ENCODE measurements at places on chromosomes 3 and 15.

DNA sequence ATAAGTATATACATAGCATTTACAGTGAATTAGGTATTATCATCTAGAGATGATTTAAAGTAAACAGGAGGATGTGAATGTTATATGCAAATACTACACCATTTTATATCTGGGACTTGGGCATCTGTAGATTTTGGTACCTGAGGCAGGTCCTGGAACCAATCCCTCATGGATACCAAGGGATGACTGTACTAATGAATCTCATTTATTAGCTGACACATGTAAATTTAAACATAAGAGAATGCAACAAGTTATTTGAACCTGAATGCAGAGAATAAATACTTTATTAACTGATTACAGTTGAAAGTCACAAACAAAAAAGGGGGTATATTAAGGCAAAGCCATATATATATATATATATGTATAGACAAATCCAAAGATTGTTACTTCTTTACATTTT is 23.1 kb upstream of the CMTM6 start:
- DNase-seq, result no peak

DNA sequence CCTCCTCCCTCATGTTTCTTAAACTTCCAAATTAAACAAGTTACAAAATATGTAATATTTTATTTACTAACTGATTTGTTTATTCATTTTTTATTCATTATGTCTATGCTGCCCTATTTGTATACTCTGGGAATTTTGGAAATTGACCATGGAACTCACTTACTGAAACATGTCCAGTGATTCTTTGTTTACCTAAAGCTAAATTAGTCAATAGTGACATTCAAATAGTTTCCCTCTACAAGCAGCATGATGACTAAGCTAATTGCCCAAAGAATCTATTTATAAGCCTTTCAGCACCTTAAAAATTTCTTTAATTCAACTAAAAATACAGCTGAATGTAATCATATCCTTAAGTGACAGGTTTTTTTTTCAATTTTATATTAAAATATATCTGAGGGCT is 437.7 kb downstream of the SI start:
- DNase-seq, result peak; percentile 35

- DNase-seq, result peak; percentile 45
Observed at GRCh38 chr3:132637590-132637989, 22.0 kb downstream of the ACAD11 start.

GRCh38 chr15:81710328-81710727 is 335.5 kb downstream of the MEX3B start:
- no peak for DNase-seq

DNA sequence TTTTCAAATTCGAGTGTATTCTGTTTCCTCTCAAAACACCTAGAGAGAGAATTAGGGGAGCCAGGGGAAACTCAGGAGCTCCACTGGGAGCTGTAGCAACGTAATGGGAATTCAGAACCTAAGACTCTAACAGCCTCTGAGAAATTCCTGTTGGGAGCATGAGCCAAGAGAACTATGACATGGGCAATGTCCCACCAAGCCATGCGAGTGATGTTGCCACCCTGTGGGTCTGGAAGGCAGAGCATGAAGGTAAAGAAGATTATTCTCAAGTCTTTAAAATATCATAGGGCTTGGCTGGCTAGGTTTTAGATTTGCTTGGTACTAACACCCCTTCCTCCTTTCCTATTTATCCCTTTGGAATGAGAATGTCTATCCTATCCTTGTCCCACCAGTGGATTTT is 392.6 kb upstream of the ADAMTS9 start:
- DNase-seq, result no peak

- DNase-seq, result no peak
Observed at GRCh38 chr15:81014446-81015093, 13.8 kb downstream of the TLNRD1 start.

GRCh38 chr3:38602576-38603250 is 46.8 kb downstream of the SCN5A start:
- DNase-seq, result no peak

- no peak for DNase-seq
Observed at GRCh38 chr3:32557640-32558352, 12.9 kb downstream of the DYNC1LI1 start.

- DNase-seq, result no peak
Observed at GRCh38 chr15:80823120-80823519, 44.0 kb downstream of the CEMIP start.

DNA sequence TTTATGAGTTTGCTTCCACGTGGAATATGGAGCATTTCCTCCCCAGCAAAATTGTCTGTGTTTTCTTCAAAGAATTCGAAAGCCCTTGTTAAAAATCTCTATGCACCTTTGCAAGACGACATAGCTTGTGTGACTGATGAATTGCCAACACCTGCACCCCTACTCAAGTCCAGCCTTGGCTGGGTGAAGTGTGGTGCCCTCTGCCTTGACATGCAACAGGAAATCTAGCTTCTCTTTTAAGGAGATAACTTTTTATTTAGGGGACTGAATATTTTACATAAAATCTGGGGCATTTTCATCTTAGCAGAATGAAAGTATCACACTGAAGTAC is 647 bp downstream of the HMG20A start:
- DNase-seq, result no peak

DNA sequence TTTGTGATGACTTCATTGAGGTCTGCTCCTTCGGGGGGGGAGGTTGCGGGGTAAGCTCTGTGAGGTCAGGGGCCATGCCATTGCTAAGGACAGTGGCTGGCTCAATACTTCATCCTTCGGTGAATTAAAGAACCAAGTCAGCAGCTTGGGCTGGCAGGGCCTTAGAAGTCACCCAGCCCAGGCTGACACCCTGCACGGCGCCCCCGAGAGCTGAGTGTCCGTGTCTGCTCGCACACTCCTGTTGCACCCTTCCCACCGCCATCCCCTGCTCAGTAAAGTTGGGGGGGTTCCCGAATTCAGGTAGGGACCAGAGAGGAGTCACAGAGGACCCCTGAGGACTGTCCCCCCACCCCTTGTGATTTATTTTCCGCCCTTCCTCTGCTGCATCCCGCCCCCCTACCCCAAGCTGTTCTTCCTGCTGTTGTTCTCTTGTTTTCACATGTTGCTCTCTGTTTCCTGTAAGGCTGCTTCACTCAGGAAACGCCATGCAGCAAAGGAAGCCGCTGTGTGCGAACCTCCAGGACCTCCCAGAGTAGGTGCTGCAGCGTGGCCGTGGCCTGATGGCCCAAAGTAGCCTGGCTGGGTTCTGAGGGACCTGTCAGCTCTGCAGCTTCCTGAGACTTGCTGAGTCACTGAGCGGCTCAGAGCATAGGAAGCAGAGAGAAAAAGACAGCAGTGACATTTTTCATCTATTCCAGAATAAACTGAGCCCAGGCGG is 14.4 kb downstream of the EFCC1 start:
- DNase-seq, result no peak

- DNase-seq, result no peak
Observed at GRCh38 chr15:95494971-95495541, 835.4 kb upstream of the NR2F2 start.

DNA sequence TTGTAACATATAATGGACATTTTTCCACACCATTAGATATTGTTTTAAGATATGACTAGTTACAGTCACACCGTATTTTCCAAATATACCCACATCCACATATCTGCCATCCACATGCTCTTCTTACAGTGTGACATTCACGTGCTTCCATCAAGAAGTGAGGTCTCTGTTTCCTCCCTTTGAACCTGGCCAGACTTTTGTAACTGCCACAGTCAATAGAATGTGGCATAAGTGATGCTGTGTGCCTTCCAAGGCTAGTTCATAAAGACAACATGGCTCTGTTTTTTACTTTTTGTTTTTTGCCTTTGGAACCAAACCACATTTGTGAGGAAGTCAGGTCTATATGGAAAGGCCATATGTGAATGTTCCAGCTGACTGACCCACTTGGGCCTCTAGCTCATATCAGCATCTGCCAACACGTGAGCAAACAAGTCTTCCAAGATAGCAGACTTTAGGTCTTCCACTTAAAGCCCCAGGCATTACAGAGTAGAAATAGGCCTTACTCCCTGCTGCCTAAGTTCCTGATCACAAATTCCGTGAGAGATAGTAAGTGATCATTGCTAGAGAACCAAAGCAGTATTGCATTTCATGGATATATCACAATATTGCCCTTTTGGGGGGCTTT is 27.1 kb downstream of the EIF1B start:
- DNase-seq, result no peak

GRCh38 chr3:119759962-119760361 is 21.9 kb upstream of the NR1I2 start:
- no peak for DNase-seq

- peak; percentile 28 for DNase-seq
Observed at GRCh38 chr15:52343831-52344230, 48.2 kb upstream of the MYO5C start.

GRCh38 chr15:28003302-28004037 is 95.6 kb downstream of the OCA2 start:
- no peak for DNase-seq

DNA sequence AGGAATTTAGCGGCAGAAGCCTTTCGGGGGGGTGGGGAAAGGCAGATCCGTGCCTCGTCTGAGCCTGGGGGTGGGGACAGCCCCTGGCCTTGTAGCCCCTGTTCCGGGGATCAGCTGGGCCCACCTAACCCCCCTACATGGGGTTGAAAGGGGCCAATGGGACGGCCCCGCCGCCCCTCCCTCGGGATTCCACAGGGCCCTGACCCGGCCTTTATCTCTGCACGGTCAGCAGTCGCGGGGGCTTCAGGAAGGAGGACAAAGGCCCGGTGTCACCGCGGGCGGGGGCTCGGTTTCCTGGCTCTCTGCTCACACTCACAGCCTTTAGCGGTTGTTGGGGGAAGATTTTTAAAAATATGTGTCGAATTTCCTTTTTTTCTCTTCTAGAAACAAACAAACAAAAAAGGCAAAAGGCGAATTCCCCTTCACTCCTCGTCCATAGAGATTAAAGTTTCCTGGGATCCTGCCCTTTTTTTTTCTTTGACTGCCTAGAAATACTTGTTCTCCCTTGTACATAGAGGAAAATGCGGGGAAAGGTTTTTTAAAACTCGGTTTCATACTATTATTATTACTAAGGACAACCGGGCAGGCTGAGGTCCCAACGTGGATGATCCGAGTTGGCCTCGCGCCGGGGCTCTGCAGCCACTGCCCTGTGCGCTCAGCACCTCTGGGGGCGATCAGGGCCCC is 7.9 kb downstream of the FOXL2 start:
- no peak for DNase-seq

DNA sequence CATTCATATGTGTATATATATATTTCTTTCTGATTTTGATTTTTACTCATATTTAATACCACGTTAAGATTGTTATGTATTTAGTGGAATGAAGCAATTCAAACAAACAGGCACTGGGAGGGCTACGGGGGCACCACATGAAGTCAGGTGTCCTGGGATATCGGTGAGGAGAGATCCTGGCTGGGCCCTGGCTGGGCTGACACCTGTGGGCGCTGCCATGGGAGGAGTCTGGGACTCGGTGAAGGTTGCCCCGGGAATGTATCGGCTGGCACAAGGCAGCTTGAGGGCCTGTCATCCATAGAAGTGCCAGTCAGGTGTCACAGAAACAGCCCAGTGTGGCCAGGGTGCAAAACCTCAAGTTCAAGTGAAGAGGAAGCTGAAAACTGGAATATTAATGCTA is 766.9 kb upstream of the ARPP21 start:
- no peak for DNase-seq

DNA sequence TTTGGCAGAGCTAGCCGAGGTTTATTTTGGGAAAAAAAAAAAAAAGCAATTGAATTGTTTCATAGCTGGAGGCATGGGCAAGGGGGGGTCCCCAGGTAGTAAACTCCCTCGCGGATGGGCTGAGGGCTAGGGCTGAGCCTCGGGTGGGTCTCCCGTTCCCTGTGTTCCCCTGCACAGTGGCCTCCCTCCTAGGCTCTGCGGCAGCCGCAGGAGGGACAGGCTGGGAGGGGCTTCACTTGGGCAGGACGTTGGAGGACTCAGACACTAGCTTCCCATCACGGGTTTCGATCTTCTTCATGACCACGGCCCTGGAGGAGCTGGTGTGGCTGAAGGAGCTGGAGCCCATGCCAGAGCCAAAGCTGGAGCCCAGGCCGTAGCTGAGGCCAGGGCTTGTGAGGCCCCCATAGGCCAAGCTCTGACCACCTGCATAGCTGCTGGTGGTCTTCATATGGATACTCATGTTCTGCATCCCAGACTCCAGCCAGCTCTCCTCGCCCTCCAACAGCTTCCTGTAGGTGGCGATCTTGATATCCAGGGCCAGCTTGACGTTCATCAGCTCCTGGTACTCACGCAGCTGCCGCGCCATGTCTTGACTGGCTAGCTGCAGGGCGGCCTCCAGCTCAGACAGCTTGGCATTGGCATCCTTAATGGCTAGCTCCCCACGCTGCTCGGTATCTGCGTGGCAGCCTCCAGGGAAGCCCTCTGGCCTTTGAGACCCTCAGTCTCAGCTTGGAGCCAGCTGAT is 64.0 kb upstream of the CDAN1 start:
- no peak for DNase-seq

- no peak for DNase-seq
Observed at GRCh38 chr3:34569437-34569836, 771.0 kb downstream of the PDCD6IP start.

GRCh38 chr15:69749797-69750196 is 297.2 kb downstream of the RPLP1 start:
- DNase-seq, result no peak

GRCh38 chr3:142962520-142963233 is 797 bp downstream of the PAQR9 start:
- DNase-seq, result no peak

DNA sequence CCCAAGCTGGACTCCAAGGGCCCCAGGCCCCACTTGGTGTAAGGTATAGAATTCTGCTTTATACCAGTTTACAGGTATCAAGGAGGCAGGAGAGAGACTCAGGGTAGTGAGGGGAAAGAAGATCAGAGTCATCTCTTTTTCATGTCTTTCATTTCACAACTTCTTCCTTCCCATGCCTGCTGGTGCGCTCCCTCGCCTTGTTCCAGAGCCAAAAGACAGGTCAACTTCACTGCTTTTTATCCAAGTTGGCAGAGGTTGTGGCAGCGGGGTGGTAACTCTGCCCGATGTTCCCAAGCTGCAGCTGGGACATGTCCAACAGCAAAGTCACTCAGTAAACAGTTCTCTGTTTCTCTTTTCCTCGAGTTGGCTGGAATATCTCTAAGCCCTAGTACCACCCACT is 86.3 kb upstream of the TCF12 start:
- DNase-seq, result no peak

DNA sequence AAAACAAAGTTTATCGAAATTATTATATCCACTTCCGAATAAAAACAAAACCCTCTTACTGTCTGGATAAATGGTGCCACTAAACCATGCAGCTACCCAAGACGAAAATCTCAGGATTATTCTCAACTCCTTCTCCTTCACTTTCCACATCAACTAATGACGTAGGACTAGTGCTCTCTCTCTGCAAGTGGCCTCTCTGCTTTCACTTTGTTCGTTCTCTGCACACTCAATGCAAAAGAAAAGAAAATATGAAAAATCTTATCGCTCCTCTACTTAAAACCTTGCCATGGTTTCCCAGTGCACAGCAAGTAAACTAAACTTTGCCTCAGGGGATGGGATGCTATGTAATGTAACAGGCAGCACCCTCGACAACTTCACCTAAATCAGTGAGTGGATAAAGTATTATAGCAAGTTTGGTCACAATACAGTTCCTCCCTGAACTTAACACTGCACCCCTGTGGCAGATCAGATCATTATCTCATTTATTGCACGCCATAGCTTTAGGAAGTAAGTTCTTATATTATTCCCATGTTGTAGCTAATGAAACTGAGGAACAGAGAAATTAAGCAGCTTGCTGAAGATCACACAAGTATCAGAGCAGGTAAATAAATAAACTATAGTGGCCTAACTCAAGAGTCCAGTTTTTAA is 262.7 kb upstream of the GADL1 start:
- no peak for DNase-seq

GRCh38 chr15:83766339-83766738 is 112.4 kb downstream of the ADAMTSL3 start:
- peak; percentile 54 for DNase-seq
